Activated CD4-positive, alpha-beta T cell treated with anti-CD3 and anti-CD28 coated beads, Interleukin-10, Interleukin-2, amounts not matched to agents 100 ng/mL and 50 ng/mL, durations not matched to agents 16 hours and 8 hours (primary cell): ENCODE measurements at places on chromosomes 3 and 15.

DNA sequence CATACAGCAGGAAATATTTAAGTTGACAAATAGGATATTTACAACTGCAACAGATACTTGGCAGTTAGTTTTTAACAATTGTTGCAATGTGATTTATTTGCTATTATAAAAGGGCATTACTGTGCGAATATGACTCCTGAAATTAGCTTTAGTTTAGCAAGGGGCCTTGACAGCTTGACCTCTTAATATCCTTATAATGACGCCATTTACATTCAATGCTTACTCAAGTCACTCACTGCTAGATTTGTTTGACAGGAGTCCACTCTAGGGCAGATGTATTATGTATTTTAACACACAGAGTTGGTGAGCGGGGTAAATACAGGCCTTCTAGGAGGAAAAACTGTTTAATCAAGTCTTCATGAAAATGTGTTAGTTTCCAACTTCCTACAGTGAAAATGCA is 58.1 kb upstream of the C15orf61 start:
- no peak for DNase-seq

DNA sequence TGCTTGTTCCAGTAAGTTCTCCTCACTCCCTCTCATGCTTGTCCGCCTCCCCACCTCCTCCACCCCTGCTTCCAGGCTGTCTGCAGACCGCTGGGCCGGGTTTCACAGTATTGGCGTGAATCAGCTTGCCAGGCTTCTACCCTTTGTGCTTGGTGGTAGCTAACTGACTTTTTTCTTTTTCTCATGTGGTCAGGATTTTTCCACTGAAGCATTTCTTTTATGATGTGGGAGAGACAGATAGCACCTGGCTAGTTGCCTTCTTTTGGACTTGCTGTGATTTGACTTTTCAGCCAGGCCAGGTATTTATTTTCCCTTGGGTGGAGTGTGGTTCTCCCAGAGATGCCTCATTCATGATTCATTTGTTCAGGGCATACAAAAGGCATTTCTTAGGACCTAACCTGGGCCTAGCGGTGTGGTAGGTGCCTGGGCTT is 60.6 kb downstream of the ST6GAL1 start:
- DNase-seq = no peak

DNA sequence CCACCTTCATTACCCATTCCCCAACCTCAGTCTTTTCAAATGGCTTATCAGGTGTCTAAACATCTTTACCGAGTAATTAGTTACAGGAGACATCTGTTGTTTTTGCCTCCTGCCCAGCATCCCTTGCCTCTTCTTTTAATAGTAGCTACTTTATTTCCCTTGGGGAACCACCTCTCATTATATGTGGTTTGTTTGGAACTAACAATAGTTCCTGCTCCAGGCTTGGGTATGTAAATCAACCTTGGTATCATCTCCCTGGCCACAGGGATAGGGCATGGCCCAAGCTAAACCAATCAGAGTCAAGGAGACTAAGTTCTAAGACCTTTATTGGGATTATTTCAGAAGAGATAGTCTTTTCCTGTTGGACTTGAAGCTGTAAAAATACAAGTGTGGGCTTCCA is 76.6 kb downstream of the ETV5 start:
- DNase-seq = no peak

- no peak for DNase-seq
Observed at GRCh38 chr3:27559835-27560234, 75.7 kb upstream of the SLC4A7 start.

DNA sequence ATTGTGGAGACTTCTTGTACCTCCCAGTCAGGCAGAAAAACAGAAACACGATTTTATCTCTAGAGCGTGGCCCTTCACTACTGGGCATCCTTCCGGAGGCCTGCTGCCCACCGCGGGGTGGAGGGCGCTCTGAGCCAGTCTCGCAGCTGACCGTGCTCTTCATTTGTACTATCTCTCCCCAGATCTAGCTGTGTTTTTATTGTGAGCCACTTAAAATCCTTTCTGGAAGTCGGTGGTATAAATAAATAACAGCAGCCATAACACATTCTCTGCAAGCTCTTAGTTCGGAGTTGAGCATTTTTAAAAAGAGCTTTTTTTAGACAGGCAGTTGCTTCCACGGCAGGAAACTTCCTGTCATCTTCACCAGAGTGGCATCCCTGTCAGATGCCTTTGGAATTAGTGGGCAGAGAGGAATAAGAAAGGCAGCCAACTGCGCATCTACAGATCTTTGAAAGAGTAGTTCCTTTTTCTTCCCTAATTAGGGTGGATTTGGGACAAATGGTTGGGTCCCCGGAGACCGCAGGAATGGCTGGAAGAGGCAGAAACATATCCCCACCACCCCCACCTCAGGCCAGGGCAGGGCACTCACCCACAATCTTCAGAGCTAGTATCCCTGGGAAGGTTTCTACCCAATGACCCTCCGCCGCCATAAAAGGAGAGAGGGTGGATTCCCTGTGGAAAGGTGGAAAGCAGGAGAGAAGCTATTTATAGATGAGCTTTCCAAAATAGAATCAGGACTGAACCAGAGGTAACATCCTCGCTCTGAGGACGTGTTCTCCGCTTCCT is 91.1 kb downstream of the TOP2B start:
- DNase-seq = no peak

- DNase-seq = no peak
Observed at GRCh38 chr3:134339913-134340312, 34.3 kb downstream of the AMOTL2 start.

DNA sequence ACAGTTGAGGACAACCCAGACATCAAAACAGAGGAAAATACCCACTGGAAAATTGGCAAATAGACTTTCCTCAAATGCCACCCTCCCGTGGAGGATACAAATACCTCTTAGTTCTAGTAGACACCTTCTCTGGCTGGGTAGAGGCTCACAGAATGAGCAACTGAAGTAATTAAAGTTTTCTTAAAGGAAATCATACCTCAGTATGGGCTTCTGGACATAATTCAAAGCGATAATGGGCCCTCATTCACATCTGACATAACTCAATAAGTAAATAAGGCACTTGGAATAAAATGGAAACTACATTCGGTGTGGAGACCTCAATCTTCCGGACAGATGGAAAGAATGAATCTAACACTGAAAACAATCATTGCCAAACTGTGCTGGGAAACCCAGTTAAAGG is 115.2 kb upstream of the PLCL2 start:
- no peak for DNase-seq
